Fibroblast of the conjunctiva (primary cell): ENCODE measurements at places on chromosomes 7 and 10.

GRCh38 chr7:33590916-33591315 lies 314.4 kb upstream of the BMPER start:
- DNase-seq = no peak

GRCh38 chr10:131928248-131929095 lies 27.7 kb downstream of the PPP2R2D start:
- DNase-seq = no peak

DNA sequence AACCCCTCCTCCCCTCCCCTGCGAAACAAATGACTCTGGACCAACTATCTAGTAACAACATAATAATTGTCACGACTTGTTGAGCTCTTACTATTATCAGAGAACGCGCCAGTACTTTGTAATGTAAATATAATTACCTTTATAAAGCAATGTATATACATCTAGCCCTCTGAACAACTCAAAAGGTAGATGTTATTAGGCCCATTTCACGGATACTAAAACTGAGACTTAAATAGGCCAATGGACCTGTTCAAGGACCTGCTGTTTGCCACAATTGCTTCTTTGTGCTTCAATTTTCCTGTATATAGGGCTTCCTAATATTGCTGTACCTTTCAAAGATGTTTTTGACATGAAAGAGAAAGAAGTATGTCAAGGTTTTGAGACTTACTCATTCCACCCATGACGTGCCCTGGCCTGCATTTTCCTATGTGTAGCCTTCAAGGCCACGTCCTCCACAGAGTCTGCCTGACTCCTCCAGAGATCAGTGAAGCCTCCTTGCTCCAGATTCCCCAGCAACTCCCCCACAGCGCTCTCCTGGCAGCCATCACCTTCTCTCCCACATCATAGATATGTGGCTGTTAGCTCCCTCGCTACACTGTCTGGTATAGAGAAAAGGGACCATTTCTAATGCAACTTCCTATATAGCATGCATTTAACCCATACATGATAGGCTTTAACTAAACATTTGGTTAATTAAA lies 156.6 kb downstream of the SKIDA1 start:
- no peak for DNase-seq

GRCh38 chr7:130985361-130985760 lies 251.4 kb upstream of the KLF14 start:
- DNase-seq = no peak

DNA sequence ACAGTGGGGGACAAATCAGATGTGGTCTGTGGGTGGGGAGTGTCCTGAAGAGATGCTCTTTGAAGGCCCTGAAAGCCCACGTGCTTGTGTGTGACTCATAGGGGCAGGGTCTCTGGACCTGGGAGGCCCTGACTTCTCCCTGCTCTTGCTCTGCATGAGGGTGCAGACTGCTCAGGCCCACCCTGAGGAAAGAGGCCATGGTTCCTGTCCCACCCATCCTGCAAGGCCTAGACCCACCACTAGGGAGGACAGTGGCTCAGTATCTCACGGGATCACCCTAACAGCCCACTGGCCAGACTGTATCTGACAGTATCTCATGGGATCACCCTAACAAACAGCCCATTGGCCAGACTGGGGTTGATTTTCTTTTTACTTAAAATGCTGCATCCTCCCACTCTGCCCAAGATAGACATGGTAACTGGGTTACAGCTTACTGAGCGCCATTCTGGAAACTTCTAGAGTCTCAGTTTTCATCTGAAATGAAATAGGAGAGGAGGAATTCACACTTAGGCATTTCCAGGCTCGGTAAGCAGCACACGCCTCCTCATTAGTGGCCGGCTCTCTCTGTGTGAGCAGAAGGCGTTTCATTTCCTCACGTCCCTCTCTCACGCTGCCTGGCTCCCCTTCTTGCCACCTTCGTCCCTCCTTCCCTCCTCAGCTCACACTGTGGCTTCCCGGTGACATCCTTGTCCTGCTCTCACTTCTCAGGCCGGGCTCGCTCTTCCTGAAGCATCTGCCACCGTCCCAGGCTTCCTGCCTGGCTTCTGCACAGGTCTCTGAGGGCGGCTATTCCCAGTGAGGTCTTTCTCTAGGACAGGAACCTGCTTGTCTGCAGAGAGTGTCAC lies 242.6 kb downstream of the GLRX3 start:
- no peak for DNase-seq

GRCh38 chr7:146862415-146862814 lies 745.8 kb downstream of the CNTNAP2 start:
- DNase-seq = no peak

GRCh38 chr10:116848944-116849247 lies 403 bp upstream of the ENO4 start:
- no peak for DNase-seq

GRCh38 chr7:156612930-156613329 lies 27.6 kb upstream of the RNF32 start:
- DNase-seq = no peak

DNA sequence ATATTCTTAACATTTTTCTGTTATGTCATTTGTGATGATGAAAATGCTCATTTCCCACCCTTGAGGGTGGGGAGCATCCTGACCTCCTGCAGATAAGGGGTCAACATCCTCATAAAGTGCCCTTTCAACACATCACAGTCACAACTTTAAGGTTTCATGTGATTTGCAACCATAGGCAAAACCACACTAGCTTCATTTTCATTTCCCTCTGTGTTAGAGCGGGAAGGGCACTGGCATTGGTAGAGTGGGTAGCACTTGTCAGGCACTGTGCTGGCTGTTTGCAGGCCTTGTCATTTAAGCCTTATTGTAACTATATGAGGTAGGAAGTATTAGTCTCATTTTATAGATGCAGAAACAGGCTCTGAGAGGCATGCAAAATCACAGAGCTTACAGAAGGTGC lies 39.8 kb downstream of the PSMC2 start:
- DNase-seq = no peak

- DNase-seq = no peak
These were observed 81.9 kb downstream of the NPTX2 start for GRCh38 chr7:98698976-98699375.

DNA sequence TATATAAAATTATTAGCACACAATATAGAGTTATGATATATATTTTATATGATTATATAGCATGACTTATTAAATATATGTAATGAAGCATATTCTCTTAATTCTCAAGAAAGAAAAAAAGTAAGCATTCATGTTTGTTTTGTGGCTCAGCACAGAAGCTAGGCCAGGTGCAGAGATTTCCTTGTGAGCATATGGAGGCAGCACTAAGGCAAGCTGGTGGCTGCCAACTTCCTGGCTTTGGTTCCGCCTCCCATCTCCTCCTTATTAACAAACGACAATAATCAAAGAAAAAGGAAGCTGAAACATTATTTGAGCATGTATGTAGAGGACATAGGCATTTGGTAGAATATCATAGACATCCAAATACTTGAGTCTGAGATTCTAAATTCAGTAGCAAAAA lies 130.3 kb downstream of the ST7 start:
- no peak for DNase-seq

GRCh38 chr7:131883196-131883595 lies 326.8 kb upstream of the PODXL start:
- DNase-seq = no peak

- no peak for DNase-seq
These were observed 276.7 kb downstream of the PARD3 start for GRCh38 chr10:34538281-34538829.

DNA sequence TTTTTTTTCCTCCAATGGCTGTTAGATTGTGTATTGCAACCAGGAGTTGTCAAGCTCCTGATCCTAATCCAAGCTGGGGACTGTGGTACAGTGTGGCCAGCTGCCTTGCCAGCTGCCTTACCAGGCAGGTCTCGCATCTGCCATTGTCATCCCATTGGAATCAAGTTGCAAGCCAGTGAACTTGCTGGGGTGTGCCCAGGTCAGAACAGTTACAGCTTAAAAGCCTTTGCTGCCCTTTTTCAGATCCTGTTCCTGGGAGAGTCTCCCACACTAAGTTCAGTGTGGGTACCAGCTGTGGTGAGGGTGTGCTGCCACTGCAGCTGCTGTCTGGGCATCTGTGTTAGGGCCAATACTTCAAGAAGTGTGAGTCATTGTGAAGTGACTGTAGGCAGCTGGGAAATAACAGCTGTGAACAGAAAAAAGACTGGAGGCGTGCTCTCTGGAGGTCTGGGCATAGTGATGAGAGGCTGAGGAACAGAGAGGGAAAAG lies 72.8 kb downstream of the CCNY start:
- peak; percentile 42 for DNase-seq

DNA sequence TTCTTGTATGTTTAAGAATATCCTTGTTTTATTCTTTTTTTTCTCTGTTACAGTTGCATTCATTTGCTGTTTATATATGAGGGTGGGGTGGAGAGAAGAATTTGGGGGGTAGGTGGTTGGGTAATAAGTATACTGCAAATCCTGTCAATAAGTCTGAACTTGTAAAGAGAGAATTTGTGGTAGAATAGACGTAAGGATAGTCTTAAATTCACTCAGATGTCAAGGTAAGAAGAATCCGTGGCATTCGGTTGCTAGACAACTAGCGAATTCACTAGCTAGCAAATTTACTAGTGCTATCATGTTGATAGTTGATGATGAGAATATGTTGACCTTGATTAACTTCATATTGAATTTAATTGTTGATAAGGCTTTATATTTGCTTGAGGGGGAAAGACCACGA lies 40.7 kb downstream of the RSBN1L start:
- DNase-seq = no peak

DNA sequence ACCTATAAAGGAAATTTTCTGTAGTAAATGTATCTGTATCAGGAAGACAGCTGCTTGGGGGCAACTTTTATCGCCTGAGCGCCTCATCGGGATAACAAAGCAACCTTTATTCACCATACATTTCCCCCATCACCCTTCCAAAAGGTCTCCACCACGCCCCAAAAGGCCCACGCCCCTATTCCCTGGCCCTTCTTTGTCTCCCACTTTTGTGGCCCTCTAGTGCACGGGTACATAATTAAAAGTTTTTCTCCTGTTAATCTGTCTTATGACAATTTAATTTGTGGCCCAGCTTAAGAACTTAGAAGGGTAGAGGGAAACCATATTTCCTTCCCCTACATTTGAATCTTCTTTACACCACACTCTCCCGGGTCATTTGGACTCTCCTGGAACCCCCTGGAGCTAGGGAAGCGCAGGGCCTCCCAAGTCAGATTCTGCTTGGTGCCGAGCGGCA lies 625 bp downstream of the RP9 start:
- DNase-seq = no peak

DNA sequence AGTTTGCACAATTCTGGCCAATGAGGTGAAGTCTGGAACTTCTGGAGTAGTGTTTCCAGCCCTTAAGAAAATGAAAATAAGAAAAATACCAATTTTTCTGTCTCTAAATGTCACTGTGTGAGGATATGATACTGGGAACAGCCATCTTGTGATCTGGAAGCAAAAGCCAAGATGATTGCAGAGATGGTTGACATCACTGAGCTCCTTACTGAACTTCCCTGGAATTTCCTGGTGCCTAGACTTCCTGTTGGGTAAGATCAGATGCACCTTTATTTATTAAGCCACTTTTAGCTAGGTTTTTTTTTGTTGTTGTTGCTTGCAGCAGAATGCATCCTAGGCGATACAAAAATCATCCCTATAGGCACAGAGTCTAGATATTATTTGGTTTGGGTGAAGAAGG lies 27.3 kb upstream of the INHBA start:
- no peak for DNase-seq

DNA sequence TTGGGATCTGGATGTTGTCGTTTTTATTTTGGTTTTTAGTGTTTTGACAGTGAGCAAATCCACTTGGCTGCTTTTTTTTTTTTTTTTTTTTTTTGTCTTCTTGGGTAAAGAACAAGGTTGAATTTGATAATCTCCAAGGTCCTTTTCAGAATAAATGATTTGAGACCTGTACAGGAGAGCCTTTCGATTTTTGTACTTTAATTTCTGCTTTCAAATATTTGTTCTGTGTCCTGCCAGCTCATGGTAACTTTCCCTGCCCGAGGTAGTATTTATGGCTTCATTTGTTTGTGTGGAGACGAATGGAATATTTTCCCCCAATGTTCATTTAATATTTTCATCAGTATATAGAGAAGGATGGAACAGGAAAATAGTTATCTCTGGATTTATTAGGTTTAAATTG lies 19.9 kb downstream of the WAC start:
- no peak for DNase-seq

DNA sequence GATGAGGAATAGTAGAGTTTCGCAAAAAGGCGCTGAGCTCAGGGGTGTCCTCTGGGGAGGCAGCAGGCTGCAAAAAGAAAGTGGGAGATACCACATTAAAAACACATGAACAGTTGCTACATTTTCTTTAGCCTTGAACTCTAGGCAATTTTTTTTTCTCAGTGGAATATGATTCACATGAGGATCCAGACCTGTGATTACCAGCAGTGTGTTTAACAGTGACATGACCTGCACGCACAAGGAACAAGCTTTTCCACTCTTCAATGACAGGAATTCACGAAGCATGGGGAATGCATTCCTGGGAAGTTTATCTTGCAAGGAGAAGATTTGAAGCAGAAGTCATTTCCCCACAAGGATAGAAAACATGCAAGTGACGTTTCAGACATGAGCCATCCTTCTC lies 161.6 kb downstream of the ITGA8 start:
- DNase-seq = no peak

GRCh38 chr10:133567119-133567518 lies 1.7 kb upstream of the SYCE1 start:
- DNase-seq = no peak

GRCh38 chr10:17219024-17219423 lies 9.0 kb upstream of the VIM start:
- no peak for DNase-seq

DNA sequence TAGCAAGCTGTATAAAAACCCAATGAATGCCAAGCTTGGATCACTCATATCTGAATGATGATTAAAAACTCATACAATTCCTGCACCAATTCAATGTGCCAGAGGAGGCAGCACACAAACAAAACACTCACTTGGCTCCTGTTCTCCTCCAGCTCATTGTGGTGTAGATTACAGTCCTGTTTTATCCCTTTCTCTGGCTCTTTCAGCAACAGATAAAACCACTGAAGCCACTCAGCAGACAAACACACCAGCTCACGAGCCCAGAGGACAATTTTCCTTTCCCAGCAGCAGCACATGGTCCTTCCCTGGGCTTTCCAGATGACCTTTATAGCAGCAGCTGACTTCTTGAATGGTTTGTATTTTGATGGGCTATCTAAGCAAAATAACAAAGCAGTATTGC lies 107.3 kb upstream of the STARD3NL start:
- DNase-seq = no peak

- DNase-seq = no peak
These were observed 411.5 kb downstream of the SFMBT2 start for GRCh38 chr10:6999232-6999925.

- no peak for DNase-seq
These were observed 146.3 kb downstream of the TCF7L2 start for GRCh38 chr10:113096128-113096996.

GRCh38 chr7:24825931-24826661 lies 68.8 kb upstream of the GSDME start:
- no peak for DNase-seq
